Kidney epithelial cell (primary cell): ENCODE measurements at places on chromosomes 1 and 21.

GRCh38 chr1:1858382-1859086, 32.4 kb downstream of the GNB1 start:
- no peak for DNase-seq

DNA sequence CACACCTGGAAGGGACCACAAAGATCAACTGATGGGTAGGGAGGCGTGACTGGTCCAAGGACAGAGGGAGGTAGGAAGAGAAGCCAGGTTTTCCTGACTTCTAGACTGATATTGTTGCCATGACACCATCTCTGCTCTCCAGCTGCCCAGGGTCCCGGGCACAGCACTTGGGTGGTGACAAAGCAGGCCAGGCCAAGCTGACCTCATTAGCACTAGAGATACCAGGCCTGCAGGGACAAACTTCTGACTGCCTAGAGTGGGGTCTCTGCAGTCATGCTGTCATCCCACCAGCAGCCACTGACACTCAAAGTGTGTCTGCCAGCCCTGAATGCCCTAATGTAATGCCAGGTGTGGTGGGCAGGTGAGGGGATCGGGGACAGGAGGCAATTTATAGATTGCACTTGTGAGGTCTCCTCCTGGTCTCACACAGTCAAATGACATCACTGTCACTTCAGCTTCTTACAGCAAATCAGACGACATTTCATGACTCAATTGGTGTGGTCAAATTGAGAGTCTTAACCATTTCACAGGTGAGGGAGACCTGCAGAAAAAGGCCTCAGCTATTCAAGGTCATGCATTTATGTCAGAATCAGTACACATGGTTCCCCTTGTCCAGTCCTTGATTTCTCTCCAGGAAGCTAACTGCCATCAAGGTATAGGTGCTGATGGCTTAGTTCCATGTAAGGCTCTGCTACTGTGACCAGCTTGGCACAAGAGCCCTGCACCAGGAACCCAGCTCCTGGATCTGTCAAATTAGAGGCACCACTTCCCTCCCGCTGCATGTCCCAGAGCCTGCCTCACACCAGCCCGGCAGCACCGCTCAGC, 2.7 kb downstream of the SLC9A1 start:
- DNase-seq, result no peak

- no peak for DNase-seq
Measured at GRCh38 chr1:205369701-205370123, 13.0 kb upstream of the KLHDC8A start.

DNA sequence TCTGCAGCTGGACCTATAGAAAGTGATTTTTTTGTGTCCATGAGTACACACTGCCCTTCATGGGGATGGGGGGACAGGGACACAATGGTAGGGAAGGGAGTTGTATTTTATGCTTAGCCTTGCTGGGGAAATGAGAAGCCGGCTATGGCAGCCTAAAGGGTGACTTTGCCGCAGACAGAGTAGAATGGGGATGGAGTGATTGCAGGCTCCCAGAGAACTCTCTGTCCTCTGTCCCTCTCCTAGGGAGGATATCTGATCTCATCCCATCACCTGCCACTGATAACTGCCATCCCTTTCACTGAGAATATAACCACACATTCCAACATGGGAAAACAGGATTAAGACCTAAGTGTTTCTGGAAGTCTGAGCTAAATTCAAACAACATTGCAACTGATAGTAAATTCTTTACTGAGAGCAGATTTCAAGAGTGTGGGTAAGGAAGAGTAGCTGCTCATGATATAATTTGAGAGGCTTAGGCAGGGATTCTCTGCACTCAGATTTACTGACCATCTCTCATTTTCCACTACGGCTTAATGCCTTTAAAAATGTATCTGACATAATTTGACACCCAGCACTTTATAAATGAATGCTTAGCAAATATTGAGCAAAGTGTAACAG, 13.9 kb downstream of the SH2D1B start:
- no peak for DNase-seq

- peak; percentile 10 for DNase-seq
Measured at GRCh38 chr1:81452693-81453366, 347.9 kb upstream of the ADGRL2 start.

GRCh38 chr21:44942566-44942965, 2.7 kb downstream of the SLX9 start:
- DNase-seq, result no peak

GRCh38 chr1:229156872-229157271, 114.0 kb upstream of the RAB4A start:
- DNase-seq, result no peak

DNA sequence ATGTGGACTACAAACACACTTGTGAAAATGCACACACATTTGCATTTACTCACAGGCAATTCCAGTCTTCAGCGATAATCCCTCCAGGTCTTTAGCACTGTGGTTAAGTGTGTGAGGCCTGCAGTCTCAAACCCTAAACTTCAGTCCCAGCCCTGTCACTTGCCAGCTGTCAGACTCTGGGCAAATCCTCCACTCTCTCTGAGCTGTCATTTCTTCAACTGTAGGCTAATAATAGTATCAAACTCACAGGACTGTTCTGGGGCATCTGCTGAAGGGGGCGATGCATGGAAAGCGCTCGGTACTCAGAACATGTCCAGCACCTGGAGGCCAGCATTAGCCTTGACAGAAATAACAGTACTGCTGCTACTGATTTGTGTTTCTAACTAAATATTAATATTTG, 48.2 kb downstream of the NEK2 start:
- no peak for DNase-seq

DNA sequence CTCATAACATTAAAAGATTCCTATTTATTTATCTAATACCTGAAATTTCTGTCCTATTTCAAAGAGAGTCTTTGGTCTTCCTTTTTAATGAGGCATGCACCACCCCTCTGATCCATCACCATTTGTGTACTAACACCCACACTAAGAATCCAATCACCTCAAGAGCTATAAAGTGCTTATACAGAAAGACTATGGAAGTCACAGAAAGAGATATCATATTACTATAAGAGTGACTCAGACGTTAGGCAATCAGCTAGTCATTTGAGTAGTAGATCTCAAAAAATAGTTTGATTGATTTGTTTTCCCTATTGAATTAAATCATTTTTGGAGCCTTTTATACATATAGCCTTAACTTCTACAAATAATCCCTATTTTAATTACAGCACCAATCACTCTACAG, 46.1 kb downstream of the NME7 start:
- DNase-seq, result no peak
